Fibroblast of pulmonary artery (primary cell): ENCODE measurements at places on chromosomes 4 and X.

- DNase-seq = peak; percentile 50
These were observed 19.6 kb downstream of the MPP1 start for GRCh38 chrX:154785716-154786115.

DNA sequence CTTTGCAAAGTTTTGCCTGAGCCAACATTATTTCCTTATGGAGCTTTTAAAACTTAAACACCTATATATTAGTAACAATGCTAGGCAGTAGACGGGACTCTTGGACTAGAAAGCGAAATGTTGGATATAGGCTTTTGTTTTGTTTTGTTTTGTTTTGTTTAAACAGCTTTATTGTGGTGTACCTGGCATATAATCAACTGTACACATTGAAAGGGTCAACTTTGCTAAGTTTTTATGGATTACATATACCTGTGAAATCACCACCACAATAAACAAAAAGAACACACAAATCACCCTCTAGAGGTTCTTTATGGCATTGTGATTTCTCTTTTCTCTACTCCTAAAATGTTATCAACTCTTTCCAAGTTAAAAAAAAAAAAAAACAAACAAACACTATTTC, 184.9 kb upstream of the LNX1 start:
- no peak for DNase-seq

GRCh38 chr4:7200801-7201200, 8.5 kb downstream of the SORCS2 start:
- no peak for DNase-seq

DNA sequence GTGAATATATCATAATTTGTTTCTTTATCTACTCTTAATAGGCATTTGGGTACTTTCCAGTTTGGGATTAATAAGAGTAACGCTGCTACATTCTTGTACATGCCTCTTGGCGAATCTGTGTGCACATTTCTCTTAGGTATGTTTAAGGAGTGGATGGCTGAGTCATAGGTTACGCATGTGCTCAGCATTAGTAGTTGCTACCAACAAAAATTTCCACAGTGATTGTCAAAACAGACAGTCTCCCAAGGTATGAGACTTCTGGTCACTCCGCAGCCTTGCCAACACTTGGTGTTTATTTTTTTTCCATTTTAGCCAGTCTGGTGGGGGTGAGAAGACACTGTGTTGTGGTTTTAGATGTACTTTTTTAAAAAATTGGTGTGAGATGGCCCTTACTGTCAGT, 44.6 kb downstream of the FGFBP1 start:
- DNase-seq = peak; percentile 98
